Testis (tissue), 5 donors: ENCODE measurements at places on chromosomes 7 and 10. TPM values are rescaled to one million over a fixed set of nuclear protein-coding genes. Genes with fewer than 3 reads are reported as not detected.

The SLC26A5 gene
- polyA plus RNA-seq = 0.41 TPM

The GIMAP6 gene
- polyA plus RNA-seq = 16.2 TPM

The LRRN3 gene
- polyA plus RNA-seq = 9.3 TPM

The STEAP2 gene
- 1.8 TPM for polyA plus RNA-seq

The CDC14C gene
- 14.2 TPM for polyA plus RNA-seq

The CTAGE4 gene
- not detected for polyA plus RNA-seq

The TNPO3 gene
- polyA plus RNA-seq = 62.8 TPM

The GFRA1 gene
- 8.6 TPM for polyA plus RNA-seq

The GNA12 gene
- 53.2 TPM for polyA plus RNA-seq

The CALHM2 gene
- 43.5 TPM for polyA plus RNA-seq
